ENCODE measurements at places on chromosomes 2 and 18.

DNA sequence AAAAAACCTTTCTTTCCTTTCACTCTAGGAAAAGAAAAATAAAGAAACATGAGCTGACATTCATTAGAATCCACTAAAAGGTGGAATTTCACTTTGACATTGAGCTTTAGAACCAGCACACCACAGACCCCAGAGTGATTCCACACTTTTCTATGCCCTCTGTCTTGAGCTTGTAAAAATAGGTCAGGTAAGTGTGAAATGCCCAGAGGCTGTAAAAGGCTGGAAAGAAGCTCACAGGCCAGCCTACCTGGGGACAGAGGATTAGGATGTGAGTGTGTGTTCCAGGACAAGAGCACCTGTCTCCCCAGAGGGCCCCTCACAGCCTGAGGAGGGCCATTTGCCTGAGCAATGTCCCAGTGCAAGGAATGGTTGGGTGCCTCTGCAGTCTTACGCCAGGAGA lies 56.3 kb upstream of the MYO3B start:
- no peak for DNase-seq

- no peak for DNase-seq
Measured at GRCh38 chr2:129565551-129566109, 413.8 kb upstream of the RAB6C start.

DNA sequence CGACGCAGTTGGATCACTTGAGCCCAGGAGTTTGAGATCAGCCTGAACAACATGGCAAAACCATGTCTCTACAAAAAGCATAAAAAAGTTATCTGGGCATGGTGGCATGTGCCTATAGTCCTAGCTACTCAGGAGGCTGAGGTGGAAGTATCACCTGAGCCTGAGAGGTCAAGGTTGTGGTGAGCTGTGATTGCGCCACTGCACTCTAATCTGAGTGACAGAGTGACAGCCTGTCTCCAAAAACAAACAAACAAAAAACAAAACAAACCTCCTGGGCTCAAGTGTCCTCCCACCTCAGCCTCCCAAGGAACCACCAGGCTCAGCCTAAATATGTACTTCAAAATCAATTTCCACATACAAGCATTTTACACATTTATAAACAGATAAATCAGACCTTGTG lies 83.8 kb downstream of the STRN start:
- no peak for DNase-seq

DNA sequence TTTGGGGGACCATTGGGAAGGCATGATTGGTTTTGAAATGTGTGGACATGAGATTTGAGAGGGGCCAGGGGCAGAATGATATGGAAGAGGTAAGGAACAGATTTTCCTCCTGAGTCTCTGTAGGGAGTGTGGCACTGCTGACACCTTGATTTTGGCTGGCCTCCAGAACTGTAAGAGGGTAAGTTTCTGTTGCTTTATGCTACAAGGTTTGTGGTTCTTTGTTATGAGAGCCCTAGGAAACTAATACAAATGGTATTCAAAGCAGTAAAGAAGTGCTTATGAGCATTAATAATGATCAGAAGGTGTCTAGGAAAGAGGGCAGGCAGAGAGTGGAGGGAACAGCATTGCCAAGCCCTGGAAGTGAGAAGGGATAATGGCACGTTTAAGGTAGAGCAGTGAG lies 574.3 kb upstream of the NXPH2 start:
- no peak for DNase-seq

DNA sequence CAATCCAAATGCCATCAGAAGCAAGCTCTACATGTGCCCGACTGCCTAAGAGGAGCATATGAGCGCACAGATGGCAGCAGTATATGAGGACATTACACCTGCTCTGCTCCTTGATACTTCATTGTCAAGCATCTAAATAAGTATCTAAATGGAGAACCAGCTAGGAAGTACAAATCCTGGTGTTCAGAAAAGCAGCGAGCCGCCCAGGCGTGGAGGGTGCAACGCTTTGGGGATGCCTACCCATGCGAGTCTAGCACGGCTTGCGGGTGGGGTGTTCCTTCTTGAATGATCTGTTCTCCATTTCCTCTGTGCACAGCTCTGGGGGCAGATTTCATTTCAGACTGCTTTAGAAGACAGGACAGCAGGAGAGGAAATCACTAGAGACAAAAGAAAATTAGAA lies 63.0 kb upstream of the BCL2L11 start:
- no peak for DNase-seq

DNA sequence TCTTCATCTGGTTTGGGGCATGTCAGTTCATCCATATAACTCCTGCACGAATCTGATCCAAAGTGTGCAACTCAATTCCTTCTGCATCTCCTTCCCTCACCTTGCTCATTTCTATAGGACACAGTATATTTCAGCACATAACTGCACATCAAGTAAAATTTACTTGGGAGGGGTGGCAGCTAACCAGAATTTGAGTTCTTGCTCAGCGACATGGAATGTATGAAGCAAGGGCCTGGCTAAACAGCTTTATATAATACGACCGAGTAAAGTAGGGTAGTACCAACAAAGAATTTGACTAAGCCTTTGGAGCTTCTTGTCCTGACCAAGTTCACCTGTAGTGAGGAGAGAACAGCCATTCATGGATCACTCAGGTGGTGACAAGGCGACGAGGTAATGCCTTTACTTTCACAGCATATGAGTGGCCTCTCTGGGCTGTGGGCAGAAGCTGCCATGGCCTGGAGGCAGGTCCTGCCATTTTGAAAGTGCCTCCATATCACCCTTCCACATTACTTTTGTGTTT lies 570.2 kb upstream of the TNP1 start:
- no peak for DNase-seq

DNA sequence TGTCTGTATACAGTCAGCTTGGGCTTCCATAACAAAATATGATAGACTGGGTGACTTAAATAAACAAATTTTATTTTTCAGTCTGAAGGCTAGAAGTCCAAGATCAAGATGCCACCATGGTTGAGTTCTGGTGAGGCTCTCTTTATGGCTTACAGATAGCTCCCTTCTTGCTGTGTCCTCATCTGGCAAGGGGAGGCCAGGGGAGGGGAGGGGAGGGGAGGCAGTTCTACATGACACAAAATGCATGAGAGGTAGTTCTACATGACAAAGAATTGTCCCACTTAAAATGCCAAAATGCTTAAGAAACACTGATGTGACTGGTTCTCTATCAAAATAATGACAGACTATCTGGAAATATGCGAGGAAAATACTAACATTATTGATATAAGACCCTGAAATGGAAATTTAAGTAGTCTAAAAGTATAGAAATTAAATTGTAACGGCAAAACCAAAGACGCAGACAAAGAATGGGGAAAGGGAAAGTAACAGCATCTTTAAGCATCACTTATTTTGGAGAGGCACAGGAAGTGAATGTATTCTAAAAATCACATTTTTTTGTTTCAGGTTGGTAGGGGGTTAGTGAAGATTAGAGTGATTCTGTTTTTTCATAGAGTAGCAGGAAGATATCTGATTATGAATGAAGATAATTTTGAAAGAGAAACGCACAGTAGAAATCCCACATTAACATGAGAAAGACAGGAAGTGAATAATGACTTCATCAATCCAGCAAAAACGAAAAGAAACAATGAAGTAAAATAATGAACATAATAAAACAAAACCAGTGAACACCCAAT lies 131.4 kb downstream of the STRN start:
- no peak for DNase-seq

All from NCI-H2029 treated with DMSO at 0.1 percent for 48 hours (cell line).